Testis (tissue), 5 donors: ENCODE measurements at places on chromosomes 6 and 20. TPM values are rescaled to one million over a fixed set of nuclear protein-coding genes. Genes with fewer than 3 reads are reported as not detected.

DNA sequence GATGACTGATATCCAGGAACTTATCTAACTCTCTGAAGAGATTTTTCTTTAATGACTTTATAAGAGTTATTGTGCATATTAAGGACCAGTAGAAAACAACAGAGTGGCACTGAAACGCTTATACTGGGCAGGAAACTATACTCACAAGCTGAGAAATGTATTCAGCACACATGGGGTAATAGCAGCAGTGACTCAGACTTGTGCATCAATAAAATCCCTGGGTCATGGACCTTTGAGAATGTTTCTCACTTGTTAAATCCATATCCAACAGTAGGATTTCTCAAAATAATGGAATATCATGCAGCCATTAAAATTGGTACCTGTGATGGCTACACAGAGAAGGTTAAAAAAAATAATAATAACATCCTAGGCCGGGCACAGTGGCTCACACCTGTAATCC is 219.5 kb downstream of the BTBD9 start:
- H3K4me3 ChIP-seq = no peak overlapping the region
- no peaks in the 10 kb centered on the region for H3K36me3 ChIP-seq
- no peaks in the 10 kb centered on the region for H3K27me3 ChIP-seq
- H3K27ac ChIP-seq = no peak overlapping the region
- no peak for DNase-seq

The FOXO3 gene
- 27.5 TPM for polyA plus RNA-seq

DNA sequence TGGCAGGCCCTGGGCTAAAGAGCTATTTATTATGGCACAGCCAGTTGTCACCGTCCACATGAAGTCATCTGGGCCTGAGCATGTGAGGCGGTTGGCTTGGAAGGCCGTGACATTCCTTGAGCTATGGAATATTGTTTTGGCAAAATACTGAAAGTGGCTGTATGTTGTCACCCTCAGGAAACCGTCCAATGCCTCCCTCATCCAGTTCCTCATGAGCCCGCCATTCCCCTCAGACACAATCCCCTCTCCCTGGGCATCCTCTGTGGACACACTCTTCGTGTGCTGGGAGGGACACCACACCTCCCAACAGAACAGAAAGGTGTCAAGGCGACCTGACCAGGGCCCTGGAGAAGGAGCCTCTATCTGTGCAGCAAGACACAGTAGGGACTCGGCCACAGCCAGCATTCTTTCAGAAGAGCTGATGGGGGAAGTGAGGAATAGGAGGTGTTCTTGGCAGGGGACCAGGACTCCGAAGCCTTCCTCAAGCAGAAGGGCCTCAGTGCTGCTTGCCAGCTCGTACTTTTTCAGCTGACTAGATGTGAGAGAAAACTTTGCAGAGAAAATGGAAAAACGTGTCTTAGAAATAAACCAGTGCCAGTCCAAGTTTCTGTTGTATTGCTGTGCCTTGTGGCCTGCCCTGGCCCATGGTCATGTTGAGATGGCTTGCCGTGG is 120.5 kb downstream of the SOD2 start:
- no peak overlapping the region for H3K27ac ChIP-seq
- H3K4me1 ChIP-seq = no peaks in the 10 kb centered on the region
- H3K4me3 ChIP-seq = no peak overlapping the region
- DNase-seq = no peak

The BPIFA1 gene
- 1.6 TPM for polyA plus RNA-seq
